NK-92 treated with Interleukin-12 subunit alpha and Interleukin-12 subunit beta, amount 100 ng/mL, for 24 hours (cell line): ENCODE measurements at places on chromosomes 11 and 22.

DNA sequence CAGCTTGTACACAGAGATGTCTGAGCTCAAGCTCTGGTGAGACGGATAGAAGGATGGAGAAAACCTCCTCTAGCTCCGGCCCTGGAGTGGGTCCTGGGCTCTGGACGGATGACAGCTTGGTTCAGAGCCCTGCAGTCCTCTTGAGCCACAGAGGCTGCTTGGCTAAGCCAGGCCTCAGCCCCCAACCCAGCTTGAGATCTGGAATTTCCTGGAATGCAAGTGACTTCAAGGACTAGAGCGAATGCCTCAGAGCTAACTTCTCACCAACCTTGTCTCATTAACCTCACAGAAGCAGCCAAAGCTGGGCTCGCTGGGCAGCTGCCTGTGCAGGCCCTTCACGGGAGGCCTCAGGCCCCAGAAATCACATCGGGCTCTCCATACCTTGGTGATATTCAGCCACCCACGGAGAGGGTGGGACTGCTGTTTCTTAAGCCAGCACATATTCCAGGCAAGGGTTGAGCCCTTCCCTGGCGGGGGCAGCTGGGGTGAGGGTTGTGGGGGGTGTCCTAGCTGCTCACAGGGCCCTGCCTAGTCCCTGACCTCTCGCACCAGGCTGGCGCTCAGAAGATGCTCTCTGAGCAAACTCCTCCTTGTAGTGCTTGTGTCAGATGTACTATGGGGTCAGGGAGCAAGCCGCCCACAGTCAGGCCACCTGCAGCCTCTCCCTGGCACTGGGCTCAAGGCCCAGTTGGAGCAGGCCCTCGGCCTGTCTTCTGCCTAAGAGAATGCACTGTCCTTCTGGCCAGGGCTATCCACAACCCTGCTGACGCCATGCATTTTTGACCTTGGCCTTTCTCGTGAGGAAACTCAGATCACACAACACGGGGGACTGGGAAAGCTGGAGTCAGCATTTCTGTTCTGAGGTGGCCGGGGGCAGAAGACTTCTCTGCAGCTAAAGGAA is 73.6 kb upstream of the TTLL12 start:
- DNase-seq = no peak

DNA sequence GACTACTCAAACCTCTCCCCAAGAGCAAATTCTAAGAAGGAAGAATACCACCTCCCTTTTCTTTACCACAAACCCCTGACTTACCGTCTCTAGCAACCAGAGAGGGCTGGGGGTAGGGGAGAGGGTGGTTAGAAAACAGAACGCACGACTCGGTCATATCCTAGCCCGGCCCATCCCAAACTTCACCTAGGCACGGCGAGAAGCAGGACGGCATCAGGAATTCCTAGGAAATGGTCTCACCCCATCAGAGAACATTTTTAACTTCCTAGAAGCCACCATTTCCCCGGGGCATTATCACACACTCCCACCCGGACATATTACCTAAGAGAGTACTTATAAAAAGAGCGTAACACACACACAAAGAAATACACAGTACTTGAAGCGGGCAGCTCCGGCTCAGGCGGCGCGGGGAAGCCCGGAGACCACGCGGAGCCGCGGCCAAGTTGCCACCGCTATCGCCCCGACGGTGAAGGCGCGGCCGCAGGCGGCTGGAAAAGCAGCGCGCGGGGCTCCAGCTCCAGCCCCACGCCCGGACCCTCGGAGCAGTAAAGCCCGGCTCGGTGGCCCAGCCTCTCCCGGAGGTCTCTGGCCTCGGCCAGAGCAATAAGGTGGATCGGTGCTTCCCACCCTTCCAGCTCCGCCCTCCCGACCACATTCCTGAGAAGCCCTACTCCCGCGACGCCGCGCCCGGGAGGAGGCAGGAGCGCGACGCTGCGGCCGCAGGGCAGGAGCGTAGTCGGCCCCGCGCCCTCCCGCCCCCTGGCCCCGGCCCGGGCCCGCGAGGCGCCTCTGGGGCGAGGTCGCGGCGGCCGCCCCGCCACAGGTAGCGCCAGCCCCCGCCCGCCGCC is 878 bp downstream of the RRAS2 start:
- DNase-seq = peak; percentile 36

GRCh38 chr22:23509571-23510302 is 70.4 kb downstream of the IGLL1 start:
- no peak for DNase-seq

DNA sequence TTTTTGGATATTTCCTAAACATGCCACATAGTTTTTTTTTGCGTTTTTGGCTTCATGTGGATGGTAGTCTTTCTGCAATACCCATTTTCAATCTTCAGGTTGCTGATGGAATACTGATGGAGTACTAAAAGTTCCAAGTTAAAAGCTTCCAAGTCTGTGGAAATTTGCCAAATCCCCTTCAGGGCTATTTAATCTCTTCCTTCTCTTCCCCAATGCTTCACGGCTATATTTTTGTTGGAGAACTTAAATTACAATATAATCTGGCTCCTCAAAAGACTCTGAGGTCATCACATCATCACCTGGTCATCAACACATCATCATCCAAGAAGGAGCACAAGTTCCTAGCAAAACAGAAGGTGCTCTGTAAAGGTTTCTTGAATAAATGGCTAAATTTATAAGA is 881.0 kb upstream of the TENM4 start:
- no peak for DNase-seq

- DNase-seq = no peak
Observed at GRCh38 chr11:120248551-120249278, 8.8 kb downstream of the POU2F3 start.

DNA sequence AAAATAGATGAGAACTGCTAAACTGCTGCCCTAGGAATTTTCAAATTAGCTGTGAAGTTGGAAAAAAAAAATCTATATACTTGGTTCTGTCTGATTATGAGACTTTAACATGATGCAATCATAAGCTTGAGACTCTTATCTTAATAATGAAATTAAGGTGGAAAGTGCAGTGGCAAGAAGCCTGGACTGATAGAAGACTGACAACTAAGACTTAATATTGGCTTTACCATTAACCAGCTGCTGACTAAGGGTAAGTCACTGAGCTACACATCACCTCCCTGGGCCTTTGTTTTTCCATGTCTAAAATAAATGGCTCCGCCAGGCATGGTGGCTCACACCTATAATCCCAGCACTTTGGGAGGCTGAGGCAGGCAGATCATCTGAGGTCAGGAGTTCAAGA is 56.9 kb downstream of the SLC35F2 start:
- no peak for DNase-seq

GRCh38 chr11:8020244-8020597 is 33.1 kb downstream of the EIF3F start:
- DNase-seq = no peak

DNA sequence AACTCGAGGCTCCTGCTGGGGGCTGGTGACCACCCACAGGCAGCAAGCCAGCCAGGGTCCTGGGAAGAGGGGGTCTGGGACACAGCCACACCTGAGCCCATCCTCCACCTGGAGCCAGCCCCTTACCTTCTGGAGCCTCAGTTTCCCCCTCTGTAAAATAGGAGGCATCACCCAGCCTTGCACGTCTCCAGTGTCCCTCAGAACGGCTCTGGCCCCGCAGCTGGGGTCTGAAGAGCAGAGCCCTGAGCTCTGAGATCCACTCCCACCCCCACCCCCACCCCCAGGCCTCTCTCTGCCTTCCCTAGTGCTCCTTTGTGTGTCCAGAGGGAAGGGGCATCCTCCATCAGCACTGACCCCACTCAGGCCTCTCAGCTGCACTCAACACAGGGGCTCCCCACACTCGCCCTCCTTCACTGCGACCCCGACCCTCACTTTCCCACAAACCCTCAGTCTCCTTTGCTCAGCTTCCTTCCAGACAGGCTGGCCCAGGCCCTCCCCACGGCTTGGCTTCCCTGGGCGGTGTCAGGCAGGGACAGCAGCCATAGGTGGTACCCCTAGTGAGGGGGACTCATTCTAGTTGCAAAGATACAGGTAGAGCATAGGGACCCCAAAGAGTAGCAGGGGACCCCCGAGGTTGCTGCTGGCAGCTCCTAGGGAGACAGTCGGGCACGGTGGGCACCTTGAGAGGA is 33.3 kb upstream of the KCNQ1OT1 start:
- no peak for DNase-seq

- DNase-seq = peak; percentile 19
Observed at GRCh38 chr22:42648368-42649245, 585 bp downstream of the CYB5R3 start.

DNA sequence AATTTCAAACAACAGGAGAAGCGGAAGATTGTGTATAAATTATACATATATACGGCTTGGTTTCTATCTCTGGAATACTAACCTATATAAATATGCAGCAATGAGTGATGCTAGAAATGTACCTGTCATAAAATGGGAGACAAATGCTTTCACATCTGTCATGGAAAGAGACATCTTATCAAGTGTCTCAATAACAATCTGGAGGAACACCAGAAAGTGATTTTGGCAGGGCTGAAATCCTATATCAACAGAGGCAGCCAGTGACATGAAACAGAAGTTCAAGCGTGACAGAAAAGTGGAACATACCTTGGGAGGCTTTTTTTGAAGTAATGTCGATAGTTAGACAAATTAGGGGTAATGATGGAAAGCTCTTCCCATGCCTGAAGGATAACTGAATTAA is 834.6 kb downstream of the JRKL start:
- no peak for DNase-seq

- DNase-seq = no peak
Observed at GRCh38 chr22:38921806-38922205, 35.6 kb upstream of the APOBEC3A start.

DNA sequence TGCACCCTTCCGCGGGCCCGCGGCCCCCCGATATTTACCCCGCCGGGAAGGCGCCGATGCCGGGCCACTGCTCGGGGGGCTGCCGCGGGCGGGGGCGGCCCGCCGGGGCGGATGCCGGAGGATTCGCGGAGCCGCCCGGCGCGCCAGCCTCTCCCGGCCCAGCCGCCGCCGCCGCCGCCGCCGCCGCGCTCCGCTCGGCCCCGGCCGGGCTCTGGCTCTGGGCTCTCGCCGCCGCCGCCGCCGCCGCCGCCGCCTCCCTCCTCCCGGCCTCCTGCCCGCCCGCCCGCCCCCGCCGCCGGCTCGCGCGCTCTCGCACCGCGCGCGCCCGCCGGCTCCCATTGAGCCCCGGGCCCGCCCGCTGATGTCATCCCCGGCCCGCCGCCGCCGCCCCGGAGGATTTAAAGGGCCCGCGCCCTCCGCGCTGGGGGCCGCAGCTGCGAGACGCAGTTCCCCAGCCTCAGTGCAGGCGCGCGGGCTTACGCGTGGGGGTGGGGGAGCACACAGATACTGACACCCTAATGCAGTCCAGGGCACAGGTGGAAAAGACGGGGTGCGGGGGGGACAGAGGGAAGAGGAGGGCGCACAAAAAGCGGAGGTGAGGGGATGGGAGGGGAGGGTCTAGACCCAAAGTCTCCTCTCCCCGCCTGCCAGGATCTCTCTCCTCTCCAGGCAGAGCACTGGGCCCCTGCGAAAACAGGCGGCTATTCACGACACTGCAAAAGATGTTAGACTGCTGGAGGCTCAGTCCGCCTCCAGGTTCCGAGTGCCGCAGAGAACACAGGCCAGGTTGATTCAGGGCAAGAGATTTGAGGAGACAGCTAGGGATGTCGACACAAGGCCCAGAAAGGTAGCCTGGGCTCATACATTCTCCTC is at the start of gene CSNK1E:
TSS of gene CSNK1E (minus strand) at position 312 of the 873 bp plus-strand sequence. CDS start 3,276 bp downstream, outside the sequence.
- DNase-seq = peak; percentile 35

DNA sequence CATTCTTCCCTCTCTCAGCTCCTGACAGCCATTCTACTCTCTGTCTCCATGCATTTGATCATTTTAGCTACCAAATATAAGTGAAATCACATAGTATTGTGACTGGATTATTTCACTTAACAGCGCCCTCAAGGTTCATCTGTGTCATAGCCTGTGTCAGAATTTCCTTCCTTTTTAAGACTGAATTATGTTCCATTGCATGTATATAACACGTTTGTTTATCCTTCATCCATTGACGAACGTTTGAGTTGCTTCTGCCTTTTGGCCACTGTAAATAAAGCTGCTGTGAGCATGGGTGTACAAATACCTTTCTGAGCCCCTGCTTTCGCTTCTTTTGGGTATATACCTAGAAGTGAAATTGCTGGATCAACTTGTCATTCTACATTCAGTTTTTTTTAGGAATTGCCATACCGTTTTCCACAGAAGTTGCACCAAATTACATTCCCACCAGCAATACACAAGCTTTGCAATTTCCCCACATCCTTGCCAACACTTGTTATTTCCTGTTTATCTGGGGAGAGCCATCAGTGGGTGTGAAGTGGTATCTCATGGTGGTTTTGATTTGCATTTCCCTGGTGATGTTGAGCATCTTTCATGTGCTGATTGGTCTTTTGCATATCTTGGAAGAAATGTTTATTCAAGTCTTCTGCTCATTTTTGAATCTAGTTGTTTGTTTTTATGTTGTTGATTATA is 17.5 kb downstream of the GLB1L2 start:
- no peak for DNase-seq

GRCh38 chr22:43627485-43628213 is 184.5 kb downstream of the EFCAB6 start:
- DNase-seq = no peak

- DNase-seq = no peak
Observed at GRCh38 chr22:46829117-46829891, 66.9 kb downstream of the TBC1D22A start.
